NCI-H146 (cell line): ENCODE measurements at places on chromosomes 1 and 21.

GRCh38 chr1:227082999-227083746, 143.1 kb downstream of the COQ8A start:
- no peak for DNase-seq

GRCh38 chr1:8598060-8598724, 219.2 kb downstream of the RERE start:
- DNase-seq = peak; percentile 68

DNA sequence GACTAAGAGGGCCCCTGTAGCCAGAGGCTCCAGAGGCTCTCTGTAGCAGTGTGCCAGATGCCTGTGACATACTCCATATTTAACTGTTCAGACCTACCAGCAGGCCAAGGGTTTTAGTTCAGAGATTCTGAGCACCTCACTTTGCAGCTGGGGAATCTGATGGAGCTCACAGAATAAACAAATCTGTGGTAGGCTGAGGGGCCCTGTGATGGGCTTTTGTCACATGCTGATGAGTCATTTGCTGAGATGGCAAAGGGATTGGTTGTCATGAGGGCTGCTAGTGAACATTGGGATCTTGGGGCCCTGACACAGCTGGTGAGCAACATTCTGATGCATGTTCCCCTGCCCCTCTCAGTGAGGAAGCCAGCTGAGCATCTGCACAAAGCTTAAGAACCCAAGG, 482.2 kb downstream of the CAMTA1 start:
- DNase-seq = peak; percentile 14

DNA sequence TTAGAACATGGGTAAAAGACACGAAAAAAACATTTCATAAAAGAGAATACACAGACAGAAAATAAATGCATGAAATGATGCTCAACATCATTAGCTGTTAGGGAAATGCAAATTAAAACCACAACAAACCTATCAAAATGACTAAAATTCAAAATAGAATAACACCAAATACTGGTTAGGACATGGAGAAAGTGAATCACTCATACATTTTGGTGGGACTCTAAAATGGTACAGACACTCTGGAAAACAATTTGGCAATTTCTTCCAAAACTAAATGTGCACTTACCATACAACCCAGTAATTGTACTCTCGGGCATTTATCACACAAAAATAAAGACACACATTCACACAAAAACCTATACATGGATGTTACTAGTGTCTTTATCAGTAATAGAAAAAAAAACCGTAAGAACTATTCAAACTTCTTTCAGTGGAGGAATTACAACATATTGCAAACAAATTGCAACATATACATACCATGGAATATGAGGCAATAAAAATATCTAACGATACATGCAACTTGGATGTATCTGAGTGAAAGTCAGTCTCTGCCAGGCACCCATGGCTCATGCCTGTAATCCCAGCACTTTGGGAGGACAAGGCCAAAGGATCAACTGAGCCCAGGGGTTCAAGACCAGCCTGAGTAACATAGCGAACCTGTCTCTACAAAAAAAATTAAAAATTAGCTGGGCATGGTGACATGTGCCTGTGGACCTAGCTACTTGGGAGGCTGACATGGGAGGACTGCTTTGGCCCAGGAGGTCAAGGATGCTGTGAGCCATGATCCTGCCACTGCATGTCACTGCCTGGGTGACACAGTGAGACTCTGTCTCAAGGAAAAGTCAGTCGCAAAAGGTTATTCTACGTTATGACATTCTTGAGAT, 19.6 kb downstream of the HSF2BP start:
- no peak for DNase-seq

- no peak for DNase-seq
Measured at GRCh38 chr1:88324899-88325298, 359.2 kb upstream of the PKN2 start.

DNA sequence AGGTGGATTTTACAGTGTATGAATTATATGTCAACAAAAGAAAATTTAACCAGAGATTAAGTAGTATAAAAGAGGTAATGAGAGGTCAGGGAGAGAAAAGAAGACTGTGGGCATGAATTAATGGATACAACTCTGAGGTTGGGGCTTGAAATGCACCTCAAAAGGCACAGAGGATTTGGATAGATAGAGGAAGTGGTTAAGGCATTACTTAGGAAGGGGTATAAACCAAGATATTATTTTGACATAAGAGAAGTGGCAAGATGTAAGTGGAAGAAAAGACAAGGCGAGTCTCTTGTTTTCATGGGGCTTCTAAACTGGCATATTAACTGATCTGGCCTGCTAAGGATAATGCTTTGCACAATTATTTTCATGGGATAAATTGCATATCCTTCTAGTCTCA, 34.1 kb downstream of the RAP1A start:
- DNase-seq = no peak

- no peak for DNase-seq
Measured at GRCh38 chr21:31786164-31786920, 54.4 kb upstream of the SCAF4 start.

DNA sequence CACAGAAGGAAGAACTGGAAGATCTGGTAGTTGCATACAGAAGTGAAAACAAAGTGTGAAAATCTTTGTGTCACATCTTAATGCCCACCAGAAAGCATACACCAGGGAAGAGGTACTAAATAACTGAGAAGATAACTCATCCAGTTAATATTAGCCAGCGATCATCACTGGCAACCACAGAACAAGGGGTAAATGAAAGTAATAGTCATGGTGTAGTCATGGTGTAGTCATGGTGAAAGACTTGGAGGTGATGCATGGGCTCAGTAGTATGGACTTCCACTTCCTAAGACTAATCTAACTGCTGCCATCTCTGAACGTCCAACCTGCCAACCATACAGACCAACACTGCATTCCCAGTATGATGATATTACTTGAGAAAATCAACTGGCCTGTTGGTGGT, 481.2 kb upstream of the NR5A2 start:
- no peak for DNase-seq

- no peak for DNase-seq
Measured at GRCh38 chr1:178578541-178578940, 65.6 kb downstream of the TEX35 start.

DNA sequence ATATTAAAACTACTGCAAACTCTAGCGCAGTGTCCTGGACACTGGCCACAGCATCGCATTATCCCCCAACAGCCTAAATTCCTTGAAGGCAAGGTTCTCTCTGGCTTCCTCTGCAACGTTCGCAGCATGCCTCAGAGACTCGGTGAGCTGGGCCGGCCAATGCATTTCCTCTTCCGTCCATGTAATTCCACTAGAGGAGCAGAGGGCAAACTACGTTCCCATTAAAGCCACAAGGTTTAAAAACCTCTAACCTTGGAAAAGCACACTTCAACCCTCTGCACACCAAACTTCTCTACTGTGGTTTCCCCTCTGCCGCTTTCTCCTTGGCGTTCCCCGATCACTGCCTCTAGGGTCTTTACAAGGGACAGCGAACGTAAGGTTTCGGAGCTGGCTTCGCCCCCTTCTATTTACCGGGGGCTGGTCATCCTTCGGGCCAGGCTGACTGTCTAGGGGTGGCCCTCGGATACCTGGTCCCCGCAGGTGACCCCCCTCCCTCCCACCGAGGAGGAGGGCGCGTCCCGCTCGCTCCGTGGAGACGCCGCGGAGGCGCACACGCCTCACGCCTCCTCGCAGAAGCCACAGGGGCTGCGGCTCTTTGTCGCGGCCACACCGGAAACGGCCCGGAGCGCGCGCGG, 456 bp upstream of the SMYD2 start:
- DNase-seq = peak; percentile 66

DNA sequence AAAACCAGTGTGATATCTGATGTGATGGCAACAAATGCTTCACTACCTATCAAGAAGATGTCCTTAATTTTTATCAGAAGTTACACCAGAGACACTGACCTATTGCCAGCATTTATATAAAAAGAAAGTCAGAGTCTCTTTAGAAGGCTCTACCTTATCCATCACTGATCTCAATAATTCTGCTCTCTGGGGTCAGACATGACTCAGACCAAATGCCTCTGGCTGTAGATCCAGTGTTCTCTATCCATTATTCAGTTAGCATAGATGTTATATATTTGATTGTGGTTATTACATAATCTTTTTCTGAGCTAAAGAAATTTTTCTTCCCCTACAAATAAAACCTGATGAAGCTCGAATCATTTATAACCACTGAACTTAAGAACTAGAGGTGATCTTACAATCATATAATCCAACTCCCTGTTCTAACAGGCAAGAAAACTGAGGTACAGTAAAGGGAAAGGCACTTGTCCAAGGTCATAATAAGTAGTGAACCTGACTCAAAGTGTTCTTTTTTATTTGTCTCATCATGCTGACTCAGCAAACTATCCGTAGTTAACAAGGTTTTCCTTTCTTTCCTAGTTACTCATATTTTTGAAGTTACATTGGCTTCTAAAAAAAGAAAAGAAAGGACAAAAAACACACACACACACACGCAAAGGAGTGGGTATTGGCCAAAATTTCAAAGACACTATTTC, 43.6 kb upstream of the ESRRG start:
- DNase-seq = no peak

GRCh38 chr1:153292740-153293479, 19.8 kb downstream of the PGLYRP3 start:
- peak; percentile 36 for DNase-seq

DNA sequence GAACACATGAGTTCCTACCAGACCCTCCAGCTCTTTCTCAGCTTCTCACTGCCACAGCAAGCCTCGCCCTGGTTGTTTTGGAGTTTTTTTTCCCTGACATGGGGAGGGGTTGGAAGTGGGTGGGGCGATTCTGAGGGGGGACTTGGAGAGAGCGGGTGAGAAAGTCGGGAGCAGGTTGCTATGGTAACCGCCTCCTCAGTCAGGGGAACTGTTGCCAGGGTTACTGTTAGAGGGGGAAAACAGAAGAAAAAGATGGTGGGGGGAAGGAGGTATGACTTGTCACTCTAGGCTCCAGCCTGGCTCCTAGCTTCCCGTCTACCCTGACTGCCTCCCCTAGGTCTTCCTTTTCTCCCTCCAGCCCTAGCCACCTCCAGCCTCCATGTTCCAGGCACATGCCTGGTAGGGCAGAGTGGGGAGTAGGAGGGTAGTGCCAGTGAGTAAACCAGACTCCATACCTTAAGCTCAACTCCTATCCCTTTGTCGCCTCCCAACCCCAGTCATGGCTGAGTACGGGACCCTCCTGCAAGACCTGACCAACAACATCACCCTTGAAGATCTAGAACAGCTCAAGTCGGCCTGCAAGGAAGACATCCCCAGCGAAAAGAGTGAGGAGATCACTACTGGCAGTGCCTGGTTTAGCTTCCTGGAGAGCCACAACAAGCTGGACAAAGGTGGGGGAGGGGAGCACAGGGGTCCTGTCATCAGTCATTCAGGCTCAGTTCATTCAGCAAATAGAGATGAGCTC, 6.0 kb downstream of the PEA15 start:
- no peak for DNase-seq

- DNase-seq = no peak
Measured at GRCh38 chr1:230611878-230612235, 30.4 kb upstream of the COG2 start.

- no peak for DNase-seq
Measured at GRCh38 chr1:244316986-244317655, 134.6 kb downstream of the ADSS2 start.
